Fibroblast of villous mesenchyme (primary cell): ENCODE measurements at places on chromosomes 1 and 21.

GRCh38 chr1:22426781-22427180 lies 24.9 kb upstream of the ZBTB40 start:
- no peak for DNase-seq

DNA sequence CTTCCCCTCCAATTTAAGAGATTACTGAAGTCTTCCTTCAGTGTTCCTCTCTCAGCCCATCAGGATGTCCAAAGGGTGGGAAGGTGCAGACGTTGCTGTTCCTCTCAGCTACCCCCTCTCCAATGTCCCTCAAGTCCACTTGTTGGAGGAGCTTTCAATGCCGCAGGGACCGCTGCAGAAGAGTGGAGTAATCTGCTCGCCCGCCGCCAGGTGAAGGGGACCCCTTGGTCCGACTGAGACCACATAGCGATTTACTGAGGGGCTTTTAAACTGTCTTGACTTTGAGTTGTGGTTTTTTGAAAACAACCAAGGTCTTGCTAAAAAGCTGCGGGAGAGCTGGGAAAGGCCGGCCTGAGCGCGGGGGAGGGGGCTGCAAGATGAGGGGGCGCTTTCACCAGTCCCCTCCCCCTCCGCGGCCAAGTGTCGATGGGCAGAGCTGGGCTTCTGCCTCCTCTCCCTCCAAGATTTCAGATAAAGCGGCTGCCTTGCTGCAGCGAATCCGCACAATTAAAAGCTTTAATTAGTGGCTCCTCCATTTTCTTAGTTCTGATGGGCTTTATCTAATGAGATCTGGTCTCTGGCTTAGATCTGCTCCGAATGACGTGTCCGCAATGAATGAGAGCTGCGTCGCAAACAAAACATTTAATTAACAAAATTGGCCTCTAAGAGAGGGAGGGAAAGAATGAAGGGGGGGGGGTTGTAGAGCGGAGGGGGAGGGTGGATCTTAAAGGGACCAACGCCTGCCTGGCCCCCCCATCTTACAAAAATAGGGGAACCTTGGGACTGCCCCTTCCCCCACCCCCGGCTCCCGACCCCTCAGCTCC lies 5.9 kb downstream of the LMO4 start:
- peak; percentile 63 for DNase-seq

- DNase-seq: no peak
These were observed 45.8 kb downstream of the ACP6 start for GRCh38 chr1:147624529-147624928.

- peak; percentile 89 for DNase-seq
These were observed 4.0 kb upstream of the CAP1 start for GRCh38 chr1:40036574-40036973.

DNA sequence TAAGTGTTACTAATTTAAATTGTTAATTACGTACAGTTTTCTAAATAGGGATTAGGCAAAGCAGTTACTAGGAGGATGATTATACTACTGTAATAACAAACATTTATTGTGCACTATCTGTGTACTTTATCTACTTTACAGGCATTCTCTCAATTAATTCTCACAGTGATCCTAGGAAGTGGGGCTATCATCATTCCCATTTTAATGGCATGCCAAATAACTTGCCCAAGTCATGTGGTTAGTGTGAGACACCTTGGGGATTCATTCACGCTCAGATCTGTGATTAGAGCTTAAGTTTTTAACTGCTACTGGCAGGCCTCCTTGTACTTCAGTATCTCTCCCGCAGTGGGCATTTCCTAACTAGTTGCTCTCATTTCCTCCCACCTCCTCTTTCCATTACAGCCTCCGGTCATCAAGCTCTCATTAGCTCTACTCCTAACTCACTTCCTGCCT lies 11.5 kb downstream of the PHLDA3 start:
- DNase-seq: peak; percentile 52

GRCh38 chr1:3778590-3779264 lies 6.2 kb downstream of the SMIM1 start:
- DNase-seq: no peak

GRCh38 chr1:231337043-231337471 lies 595 bp downstream of the EXOC8 start:
- no peak for DNase-seq

DNA sequence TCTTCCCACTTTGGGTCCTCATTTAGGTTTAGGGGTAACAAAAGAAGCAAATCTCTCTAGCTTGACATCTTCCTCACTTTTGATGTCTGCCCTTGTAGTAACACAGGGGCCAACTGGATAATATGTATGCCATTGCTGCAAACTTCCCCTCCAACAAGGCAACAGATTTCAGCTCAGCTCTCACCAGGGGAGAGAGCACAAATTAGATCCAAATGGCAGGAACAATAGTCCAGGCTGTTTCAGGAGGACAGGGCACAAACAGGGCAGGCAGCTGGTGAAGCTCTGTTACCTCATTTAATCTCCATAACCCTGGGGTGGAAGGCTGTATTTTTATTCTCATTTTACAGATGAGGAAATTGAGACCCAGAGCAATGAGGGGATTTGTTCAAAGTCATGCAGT lies 4.3 kb upstream of the PIK3R3 start:
- DNase-seq: no peak

GRCh38 chr21:25913479-25913878 lies 178.7 kb downstream of the GABPA start:
- no peak for DNase-seq
